T follicular helper cell (primary cell): ENCODE measurements at places on chromosomes 6 and 20.

DNA sequence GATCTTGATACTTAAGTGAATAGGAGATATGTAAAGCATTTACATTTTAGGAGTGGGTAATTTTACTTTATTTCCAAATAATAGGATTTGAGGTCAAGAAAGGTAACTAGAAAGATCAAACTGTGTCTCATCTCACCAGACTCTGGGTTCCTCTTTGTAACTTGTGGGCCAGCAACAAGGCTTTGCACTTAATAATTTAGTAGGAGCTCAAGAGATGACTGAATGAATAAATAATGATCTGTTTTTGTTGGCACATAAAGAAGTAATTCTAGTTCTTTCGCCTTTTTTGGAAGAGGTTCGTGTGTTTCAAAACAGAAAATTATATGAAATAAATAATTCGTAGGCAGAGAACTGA, 67.4 kb upstream of the FABP7 start:
- DNase-seq = no peak

GRCh38 chr6:114520976-114521375, 178.2 kb upstream of the HS3ST5 start:
- no peak for DNase-seq

DNA sequence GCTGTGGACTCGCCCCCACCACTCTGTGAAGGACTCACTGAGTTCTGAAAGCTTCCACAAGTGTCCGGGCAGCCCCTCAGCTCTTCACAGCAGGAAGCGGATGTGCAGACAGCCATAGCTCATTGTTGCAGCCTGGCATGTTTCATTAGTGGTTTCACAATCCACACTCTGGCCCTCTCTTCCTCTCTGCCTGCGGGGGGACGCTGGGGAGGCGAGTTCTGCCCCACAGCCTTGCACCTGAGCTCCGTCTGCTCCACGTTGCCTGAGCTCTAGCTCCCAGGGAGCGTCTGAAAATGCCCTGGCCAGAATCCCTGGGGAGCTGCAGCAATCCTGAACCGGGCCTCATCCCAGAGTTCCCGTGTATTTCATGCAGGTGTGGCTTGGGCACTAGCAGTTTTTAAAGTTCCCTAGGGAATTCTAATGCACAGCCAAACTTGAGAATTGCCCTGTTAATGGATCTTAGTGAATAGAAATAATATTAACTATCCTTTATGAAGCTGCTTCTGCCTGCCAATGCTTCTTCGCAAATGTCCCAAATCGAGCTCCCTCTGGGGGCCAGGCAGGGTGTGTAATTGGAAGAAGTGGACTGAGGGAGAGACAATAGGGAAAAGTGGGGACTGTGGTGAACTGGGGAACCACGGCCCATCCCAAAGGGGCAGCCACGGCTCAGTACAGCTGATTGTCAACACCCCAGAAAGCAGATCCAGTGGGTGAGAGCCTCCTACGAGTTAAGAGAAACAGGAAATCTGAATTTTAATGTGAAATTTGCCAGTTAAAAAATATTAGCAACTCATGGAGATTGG, 51.5 kb downstream of the CTCFL start:
- no peak for DNase-seq

GRCh38 chr20:53579266-53579580, 14.4 kb downstream of the ZNF217 start:
- DNase-seq = no peak

DNA sequence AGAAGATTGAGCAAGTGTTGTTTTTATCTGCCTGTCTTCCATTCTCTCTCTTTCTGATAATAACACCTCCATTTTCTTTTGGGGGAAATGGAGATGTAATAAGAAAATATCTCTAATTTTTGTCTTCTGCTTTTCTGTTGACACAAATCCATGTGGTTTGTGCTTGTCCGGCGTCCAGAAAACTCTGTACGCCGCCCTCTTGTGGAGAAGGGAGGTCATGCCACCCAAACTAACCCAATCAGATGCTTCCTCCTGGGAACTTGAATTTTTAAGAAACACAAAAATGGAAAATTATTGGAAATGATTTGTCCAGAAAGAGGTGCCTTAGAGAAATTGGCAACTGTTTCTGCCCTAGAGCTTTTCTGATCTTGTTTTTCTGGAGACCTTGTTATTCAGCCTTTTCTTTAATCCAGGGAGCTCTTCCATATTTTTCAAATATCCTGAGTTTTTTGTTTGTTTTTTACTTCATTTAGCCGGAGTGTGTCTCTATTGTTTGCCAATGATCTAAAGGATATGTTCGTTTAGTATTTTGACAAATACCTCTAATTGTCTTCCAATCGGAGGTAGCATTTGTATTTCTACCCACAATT, 17.8 kb upstream of the FNDC1 start:
- no peak for DNase-seq

DNA sequence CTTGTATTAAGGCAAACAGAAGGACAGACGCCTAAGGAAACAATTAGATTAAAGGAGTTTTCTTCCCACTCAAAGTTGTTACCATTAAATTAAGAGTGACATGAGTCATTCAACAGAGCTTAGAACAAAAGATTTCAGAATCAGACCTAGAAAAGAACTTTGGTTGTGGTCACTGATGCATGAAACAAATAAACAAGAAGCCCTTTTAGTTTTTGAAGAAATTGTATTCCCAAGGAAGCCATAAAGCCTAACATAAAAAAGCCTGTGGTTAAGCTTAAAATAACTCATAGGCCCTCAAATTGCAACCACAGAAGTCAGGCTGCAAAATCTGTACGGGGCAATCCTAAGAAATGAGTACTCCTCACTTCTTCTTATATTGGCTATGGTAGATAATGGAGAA, 17.9 kb upstream of the TRIM26 start:
- no peak for DNase-seq

- no peak for DNase-seq
Measured at GRCh38 chr20:45970646-45971424, 1.2 kb downstream of the ZNF335 start.

DNA sequence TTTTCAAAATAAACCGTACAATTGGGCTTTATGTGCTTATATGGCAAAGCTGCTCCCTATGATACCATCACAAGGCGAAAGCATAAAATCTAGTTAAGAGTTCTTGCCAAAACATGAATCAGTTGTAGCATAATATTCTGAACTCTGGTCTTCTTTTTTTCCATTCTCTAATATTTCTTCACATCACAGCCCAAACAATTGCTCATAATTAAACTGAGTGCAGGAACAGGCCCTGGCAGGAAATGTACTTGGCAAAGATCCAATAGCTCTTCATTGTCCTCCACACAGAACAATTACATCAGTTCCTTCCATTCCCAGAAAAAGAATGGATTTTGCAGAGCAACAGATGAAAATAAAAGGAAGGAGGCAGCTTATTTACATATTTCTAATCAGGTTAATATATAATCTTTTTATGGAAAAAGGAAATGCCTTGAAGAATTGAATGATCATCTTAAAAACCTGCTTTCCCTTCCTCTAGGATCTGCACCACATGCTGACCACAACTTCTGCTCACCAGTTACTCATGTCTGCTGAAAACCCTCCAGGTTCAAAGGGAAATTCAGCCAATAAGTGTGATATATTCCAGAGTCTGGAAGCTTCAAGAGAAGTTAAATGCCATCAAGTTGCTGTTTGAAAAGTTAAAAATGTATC, 123.3 kb upstream of the COL21A1 start:
- DNase-seq = no peak

- DNase-seq = no peak
Measured at GRCh38 chr6:154343473-154344308, 12.9 kb downstream of the IPCEF1 start.

- DNase-seq = no peak
Measured at GRCh38 chr20:39206899-39207564, 244.9 kb downstream of the DHX35 start.

DNA sequence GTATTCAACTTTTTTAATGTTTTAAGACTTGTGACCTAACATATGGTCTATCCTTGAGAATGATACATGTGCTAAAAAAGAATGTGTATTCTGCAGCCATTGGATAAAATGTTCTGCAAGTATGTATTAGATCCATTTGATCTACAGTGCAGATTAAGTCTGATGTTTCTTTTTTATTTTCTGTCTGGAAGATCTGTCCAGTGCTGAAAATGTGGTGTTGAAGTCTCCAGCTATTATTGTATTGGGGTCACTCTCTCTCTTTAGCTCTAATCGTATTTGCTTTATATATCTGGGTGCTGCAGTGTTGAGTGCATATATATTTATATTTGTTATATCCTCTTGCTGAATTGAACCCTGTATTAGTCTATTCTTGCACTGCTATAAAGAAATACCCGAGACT, 44.2 kb upstream of the TRIM39 start:
- DNase-seq = no peak

GRCh38 chr6:132552372-132552771, at the start of gene TAAR8:
TSS of gene TAAR8 (plus strand) at chr6:132552672. CDS start at chr6:132552693, 21 bp downstream.
- DNase-seq = no peak

DNA sequence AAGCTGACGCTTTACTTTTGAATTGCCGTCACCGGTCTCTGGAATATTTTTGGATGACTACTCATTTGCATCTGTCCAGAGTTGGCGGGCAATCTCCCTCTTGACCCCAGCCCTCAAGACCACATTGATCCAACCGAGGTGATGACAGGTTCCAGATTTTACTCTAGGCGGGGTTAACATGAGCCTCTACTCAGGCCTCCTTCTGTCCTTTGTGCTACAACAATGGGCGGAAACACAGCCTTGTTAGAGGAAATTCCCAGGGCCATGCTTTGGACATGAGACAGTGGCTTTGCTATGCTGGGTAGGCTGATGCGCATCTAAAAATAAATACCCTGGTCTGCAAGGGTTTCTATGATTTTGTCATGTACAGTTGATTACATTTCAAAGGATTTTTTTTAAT, 27.0 kb upstream of the ADGRF5 start:
- no peak for DNase-seq

DNA sequence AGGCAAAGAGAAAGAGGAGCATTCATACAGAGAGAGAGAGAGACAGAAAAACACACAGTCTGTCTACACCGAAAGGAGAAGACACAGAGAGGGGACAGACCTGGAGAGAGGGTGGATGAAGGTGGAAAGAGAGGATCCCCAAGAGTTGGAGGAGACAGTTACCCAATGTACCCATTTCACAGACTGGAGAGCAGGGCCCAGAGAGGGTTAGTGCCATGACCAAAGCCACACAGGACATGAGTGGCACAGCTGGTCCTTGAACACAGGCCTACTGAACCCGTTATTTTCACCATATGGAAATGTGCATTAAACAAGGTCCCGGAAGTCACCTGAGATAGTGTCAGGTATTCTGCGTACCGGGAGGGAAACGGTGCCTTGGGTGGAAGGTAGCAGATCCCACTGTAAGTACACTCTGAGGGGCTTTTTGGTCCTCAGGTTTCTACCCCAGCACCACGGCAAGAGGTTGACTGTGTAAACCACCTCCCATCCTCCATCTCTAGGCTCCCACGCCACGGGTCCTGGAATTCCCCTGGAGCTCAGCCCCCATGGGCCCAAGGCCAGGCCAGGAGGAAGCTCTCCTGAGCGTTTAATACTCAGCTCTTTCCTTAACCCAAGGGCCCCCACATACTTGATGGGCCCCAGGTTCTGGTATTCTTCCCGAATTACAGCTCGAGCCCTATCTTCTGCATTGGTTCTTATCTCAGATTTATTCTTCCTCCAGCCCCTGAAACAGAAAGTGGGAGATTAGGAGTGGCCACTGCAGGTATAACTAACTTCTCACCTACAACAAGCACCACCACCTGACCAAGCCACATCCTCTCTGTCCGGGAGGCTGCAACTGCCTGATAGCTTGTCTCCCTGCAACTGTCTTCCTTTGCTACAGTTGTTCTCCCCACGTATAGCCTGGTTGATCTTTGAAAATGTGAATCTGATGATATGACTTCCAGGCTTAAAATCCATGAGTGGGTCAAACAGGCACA, 38.4 kb upstream of the OCSTAMP start:
- no peak for DNase-seq

- DNase-seq = peak; percentile 19
Measured at GRCh38 chr20:36491901-36492617, 49.3 kb upstream of the MYL9 start.

GRCh38 chr6:43760210-43761168, 9.5 kb upstream of the VEGFA start:
- DNase-seq = no peak

GRCh38 chr6:97195117-97195516, 87.9 kb downstream of the MMS22L start:
- DNase-seq = no peak

- DNase-seq = no peak
Measured at GRCh38 chr6:31597006-31597405, 4.2 kb upstream of the NCR3 start.

DNA sequence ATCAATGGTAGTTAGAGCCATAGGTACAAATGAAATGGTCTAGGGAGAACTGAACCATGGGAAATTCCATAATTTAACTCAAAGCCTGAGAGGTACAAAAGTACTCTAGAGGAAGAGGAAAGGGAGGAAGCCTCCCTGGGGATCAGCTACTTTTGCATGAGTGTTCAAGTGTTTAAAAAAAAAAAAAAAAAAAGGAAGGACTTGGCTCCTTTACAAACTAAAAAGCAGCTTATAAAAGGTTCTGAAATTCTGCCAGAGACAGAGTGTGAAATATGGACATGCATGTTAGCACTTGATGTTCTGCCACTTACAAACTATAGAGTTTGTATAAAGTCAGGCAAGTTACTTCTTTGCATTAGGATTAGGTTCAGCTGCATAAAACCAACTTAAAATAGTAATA, 290.0 kb downstream of the TBC1D7 start:
- no peak for DNase-seq

GRCh38 chr20:8912731-8913130, 156.2 kb upstream of the PLCB4 start:
- no peak for DNase-seq

GRCh38 chr6:64736421-64736950, 970.5 kb downstream of the EYS start:
- DNase-seq = no peak

DNA sequence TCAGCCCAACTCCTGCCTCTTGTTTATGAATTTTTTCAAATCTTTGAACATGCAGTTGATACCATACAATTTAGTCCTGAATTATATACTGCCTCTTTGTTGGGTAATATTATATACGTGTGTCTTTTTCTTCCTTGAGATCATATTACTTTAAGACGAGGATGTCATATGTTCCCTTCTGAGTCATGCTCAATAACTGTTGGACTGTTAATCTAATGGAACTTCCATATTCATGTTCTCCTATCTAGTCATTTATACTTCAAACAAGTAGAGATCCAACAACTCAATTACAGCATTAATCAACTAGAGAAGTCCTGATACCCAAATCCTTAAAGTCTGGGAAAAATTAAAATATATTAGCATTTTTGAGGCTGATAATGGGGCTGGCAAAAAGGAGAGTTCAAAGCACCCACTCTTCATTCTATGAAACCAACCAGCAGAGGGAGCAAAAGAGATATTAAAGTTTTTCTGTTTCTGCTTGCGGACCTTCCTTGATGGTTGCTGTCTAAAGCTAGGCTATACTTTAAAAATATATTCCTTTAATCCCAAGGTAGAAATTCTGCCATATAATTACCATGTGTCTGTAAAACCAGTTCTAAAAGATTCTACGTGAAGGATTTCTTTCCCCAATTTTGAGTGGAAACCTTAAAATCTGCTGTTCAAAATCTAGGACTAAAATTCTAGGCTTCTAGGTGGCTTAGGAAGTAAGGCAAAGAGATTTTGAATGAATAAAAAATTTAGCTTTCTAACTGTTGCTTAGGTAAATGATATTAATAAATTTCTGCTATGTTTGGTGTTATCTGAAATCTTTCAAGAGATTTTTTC, 498.9 kb downstream of the BCKDHB start:
- DNase-seq = no peak

- DNase-seq = no peak
Measured at GRCh38 chr20:64189530-64189966, 25.3 kb downstream of the MYT1 start.

- no peak for DNase-seq
Measured at GRCh38 chr20:39431091-39431880, 469.1 kb downstream of the DHX35 start.
